ENCODE measurements at places on chromosomes 2 and 18.

DNA sequence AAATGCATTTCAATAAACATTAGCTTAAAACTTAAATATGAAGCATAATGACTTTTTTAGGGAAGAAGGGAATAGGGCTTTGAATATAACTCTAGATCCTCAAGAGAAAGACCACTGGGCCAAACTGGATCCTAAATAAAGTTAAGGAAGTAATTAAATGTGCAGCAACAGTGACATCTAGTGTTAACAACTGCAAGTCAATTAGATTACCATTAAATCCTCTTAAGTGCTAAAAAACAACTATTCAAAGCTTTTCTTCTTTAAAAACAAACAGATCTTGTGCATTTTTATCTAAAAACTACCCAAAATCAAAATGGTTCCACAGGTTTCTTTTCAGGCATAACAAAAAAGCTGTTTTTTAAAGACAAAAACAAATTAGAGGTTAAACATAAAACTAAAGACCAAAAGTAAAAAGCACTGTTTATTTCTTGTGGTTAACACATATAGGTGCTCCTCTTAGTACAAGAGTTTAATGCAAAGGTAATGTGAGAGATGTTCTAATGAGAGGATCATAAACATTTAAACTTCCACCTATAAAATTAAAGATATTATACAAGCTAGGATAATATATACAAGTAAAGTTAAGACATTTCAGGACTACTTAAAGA lies 111.4 kb downstream of the THADA start:
- DNase-seq: no peak

DNA sequence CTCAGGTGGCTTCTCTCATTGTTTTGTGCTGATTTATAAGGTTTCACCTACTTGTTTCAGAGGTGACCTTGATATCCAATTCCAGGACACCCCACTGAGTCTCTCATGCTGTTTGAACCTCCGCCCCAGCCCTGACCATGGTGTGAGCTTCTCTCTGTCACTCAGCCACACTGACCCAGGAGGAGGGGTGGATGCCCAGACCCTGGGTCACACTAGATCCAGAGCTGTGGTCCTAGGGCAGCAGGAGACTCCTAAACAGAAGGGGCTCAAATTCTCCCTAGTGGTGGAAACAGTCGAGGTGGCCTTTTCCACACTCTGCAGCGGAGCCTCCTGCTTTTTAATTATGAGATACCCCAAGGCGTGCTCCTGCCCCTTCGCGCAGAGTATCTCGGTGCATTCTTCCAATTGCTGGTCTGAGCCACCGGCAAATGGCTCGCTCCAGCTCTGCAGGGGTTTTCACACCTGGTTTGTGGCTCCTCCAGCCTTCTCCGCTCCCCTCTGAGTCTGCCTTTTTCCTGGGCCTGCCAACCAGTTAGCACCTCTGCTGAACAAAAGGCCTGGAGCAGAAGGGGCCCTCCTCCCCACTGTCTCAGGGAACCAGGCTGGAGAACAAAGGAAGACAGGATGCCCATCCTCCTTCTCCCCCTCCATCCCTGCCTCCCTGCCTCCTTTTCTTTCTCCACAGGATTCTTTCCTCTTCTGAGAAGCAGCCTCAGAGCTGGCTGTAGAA lies 147.3 kb upstream of the SPRED2 start:
- no peak for DNase-seq

DNA sequence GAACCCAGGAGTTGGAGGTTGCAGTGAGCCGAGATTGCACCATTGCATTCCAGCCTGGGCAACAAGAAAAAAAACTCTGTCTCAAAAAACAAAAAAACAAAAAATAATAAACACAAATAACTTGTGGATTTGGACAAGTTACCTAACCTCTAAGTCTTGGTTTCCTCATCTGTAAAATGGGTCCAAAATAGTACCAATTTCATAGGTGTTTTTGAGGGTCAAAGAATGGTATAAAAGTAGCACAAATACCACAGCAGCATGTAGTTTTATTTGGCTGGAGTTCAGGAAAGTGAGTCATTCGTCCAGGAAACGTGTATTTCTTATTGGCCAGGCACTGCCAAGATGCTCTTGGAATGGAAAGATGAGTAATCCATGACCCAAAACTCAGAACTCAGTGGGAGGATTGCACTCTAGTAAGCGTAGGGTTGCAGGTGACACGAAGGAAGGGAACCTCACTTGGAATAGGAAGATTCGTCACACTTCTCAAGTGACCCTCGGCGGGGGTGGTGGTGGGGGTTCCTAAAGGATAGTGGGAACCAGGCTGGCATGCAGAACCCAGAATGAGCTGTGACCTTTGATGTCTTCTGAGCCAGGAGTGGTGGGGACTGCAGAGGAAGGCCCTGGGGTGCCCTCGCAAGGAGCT lies 24.4 kb downstream of the GRHL1 start:
- DNase-seq: no peak

GRCh38 chr18:76433788-76434187 lies 61.3 kb downstream of the ZNF516 start:
- no peak for DNase-seq

DNA sequence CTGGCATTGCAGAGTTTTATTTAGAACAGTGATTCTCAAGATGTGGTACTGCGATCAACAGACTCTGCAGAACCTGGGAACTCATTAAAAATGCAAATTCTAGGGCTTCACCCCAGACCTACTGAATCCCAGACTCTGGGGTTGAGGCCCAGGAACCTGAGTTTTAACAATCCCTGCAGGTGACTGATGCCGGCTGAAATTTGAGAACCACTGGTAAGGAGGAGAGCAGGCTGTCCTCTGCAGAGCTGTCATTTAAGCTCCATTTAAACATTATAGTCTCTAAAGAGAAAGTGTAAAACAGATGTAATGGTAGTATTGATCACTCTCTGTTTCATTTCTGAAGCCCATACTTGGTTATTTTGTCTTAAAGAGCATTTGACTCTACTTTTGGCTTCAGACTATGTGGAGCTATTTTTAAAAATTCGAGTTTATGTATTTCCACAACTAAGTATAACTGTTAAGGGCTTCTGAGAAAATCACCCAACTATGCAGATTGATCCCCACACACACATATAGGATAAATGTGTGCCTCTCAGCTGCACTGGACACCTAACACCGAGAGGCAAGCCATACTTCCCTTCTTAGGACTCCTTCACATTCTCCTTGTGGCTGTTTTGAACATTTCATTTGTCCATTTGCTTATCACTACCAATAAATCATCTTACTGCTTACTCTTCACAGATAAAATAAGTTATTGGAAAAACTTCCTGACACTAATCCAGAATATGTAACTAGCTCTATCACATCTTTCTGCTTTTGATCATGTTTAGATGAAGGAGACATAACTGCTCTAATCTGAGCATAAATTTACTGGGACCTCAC lies 487.5 kb downstream of the DLGAP1 start:
- no peak for DNase-seq

DNA sequence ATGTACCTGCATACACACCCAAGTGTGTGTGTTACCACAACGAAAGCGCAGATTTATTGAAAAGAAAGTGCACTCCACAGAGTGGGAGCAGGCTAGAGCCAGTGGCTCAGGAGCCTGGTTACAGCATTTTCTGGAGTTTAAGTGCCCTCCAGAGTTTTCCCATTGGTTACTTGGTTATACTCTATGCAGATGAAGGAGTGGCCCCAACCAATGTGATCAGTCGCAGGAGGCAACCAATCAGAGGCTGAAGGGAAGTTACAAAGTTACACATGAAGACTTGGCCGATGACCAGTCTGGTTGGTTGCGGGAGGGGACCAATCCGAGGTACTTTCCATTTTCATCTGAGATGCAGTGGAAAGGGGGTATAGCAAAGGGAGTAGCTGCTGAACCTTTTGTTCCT lies 13.5 kb upstream of the PRLH start:
- DNase-seq: no peak

DNA sequence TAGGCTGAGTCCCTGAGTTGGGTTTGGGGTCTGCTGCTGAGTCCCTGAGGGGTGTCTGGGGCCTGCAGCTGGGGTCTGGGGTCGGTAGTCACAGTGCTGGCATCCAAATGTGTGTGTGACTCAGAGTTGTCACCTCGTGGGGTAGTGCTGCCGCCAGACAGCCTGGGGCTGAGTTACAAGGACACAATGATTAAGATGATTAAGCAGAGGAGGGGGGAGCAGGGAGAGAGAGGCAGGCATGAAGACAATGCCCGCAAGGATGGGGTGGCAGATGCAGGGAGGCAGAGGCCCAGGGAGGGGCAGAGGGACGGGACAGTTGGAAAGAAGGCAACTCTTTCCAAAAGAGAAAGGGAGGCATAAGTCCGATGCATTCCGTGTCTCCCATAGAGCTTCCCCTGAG lies 120.2 kb downstream of the CELF4 start:
- DNase-seq: no peak

DNA sequence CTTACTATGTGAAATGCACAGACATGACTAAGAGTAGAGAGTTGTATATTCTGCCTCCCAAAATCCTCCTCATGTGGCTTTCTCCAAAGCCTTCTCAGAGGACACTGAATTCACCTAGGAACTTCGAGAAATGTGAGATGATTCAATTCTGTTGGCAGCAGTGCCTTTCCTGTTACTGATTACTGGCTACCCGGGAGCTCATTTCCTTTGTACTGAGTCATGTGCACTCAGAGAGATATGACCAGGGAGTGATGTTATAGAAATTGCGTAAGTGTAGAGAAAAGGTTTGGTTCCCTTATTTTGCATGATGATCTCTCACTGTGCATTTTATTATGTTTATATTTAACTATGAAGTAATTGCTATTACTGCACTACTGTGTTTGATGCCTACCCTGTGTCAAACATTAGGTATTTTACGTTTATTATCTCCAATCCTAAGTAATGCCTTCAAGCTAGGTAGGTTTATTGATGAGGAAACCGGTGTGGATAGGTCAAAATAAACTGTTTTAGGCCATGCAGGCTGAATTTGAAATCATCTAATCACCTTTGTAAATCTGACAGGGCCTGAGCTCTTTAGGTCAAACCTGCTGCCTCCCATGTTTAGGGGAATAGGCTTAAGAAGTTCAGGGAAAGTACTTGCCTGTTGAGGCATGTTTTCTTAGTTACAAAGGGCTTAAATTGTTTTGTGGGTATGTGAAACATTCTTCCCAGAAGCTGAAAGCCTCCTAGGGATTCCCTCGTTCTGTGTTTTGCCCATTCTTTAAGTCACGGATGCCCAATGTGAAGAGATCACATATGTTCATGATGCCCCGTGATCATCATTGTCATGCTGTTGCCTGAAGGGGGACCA lies 86.8 kb downstream of the FMNL2 start:
- DNase-seq: no peak

DNA sequence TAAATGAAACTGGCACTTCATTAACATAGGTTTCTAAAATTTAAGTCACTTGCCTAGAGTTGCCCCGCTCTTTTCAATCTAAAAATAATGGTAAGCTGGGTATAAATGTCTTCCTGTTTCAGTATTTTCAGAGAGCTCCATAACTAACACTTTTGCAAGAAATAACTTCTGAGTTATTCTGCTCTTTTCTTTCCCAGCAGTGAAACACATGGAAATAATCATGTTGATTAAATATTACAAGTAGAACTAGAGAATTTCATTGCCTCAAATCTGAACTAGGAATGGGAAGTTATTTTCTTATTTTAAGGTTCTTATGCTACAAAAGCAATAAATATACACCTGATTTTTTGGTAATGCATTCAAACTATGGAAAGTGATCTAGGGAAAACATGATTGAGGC lies 257.4 kb downstream of the IKZF2 start:
- no peak for DNase-seq

- DNase-seq: no peak
Observed at GRCh38 chr2:8886876-8887275, 49.5 kb upstream of the KIDINS220 start.

GRCh38 chr2:27255660-27256059 lies 7.2 kb downstream of the SLC30A3 start:
- DNase-seq: no peak

DNA sequence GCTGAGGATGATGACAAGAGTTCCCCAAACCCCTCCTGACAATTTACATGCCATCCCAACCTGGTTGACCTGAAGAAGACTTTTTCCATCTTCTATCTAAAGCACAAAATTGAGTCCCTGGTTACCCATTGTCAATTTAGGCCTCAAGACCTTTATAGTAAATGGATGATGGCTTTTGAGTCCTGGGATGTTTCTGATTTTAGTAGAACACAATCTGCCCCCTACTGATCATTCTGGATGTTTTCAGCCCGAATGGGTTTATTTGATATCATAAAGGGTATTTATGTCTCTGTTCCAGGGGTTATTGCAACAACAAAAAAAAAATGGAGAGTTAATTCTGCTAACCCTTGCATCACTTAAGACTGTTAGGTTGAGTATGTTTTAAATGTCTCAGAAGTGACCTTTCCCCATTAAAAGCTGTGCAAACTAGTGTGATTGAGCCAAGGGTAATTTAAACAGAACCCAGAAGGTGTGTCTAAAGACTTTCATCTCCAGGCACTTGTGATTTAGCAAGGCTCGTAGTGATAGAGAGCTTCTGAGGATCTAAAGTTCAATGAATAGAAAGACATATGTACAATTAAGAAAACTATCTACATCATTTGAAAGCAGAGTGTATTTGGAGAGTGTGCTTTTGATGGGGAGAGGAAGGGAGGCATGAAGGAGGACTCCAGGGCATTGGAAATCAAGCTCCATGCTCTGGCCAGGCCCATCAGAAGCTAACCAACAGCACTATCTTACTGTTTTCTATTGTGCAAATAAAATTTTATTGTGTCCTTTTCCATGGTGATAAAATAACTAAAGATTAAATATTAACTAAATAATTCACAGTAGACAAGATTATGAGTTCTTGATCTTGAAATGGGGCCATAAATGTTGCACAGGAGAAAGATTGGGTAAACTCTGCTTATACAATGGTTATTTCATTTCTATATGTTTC lies 96.6 kb upstream of the NOSTRIN start:
- no peak for DNase-seq

DNA sequence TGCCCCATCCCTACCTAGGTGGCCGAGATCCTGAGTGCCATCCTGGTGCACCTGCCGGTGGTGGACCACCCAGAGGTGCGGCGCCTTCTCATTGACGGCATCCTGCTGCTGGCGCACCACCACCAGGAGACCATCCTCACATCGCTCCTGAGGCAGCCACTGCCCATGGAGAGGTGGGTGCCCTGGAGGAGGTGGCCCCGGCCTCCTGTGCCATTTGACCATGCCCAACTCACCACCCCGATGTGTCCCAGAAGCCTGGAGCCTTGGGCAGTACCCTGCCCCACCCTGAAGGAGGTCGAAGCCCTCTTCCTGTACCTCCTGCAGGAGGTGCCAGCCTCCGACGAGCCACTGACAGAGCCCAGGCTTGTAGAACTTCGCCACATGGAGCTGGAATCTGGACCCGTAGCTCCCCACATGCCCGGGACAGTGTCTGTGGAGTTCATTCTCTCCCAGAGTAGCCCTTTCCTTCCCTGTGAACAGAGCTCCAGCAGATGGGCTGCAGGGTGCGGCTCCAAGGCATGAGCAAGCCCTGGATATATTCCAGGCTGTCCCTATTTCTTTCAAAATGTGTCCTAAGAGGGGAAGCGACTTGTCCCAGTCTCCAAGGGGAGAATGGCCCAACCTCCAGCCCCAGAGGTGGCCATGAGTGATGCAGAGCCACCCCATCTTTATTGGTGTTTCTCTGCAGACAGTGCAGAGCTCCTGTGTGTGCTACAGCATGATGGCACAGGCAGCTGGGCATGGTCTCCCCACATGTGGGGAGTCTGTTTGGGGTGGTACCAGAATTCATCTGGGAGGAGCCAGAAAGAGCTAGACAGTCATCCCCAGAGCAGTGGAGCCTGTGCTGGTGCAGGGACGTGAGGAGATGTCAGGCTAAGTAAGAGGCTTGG lies 34.2 kb downstream of the HJURP start:
- no peak for DNase-seq

Measured in cortex of kidney (tissue), 1 donor.